ENCODE measurements at places on chromosomes 11 and 22. TPM values are rescaled to one million over a fixed set of nuclear protein-coding genes. Genes with fewer than 3 reads are reported as not detected.

The ADAMTS15 gene
- not detected for polyA plus RNA-seq

The CHST1 gene
- polyA plus RNA-seq, result not detected

The PNPLA3 gene
- not detected for polyA plus RNA-seq

The MICAL3 gene
- 0.97 TPM for polyA plus RNA-seq

Measured in CD4-positive, alpha-beta memory T cell (primary cell).